ENCODE measurements at places on chromosomes 5 and 9.

GRCh38 chr5:4246447-4246846 lies 650.8 kb downstream of the IRX1 start:
- no peak for DNase-seq

- no peak for DNase-seq
These were observed 451.6 kb upstream of the CD180 start for GRCh38 chr5:67648201-67648671.

DNA sequence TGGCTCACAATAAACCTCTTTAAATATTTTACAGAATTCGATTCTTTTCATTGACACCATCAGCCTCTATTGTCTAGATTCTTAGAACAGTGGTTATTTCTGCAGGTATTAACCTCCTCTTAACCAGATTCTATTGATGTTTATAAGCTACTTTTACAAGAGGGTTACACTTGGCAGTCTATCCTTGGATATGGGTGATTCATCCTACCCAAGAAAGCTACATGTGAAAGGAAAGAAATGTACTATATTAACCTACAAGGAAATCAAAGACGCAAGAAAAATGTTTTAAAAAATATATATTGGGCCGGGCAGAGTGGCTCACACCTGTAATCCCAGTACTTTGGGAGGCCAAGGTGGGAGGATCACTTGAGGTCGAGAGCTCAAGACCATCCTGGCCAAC lies 16.7 kb downstream of the SLC25A25 start:
- no peak for DNase-seq

- no peak for DNase-seq
These were observed 623.0 kb downstream of the SLCO4C1 start for GRCh38 chr5:101673120-101673519.

GRCh38 chr5:175561085-175561484 lies 82.7 kb downstream of the SFXN1 start:
- DNase-seq = no peak

GRCh38 chr5:172450861-172451695 lies 3.2 kb downstream of the SH3PXD2B start:
- DNase-seq = no peak

GRCh38 chr9:134318481-134318891 lies 7.8 kb upstream of the RXRA start:
- DNase-seq = no peak

- no peak for DNase-seq
These were observed 58.5 kb upstream of the IER5L start for GRCh38 chr9:129236441-129237145.

- DNase-seq = no peak
These were observed 18.4 kb downstream of the OGN start for GRCh38 chr9:92385953-92386352.

- DNase-seq = no peak
These were observed 69.8 kb downstream of the YIPF5 start for GRCh38 chr5:144100702-144101101.

- no peak for DNase-seq
These were observed 22.1 kb downstream of the HRH2 start for GRCh38 chr5:175680020-175680419.

All from GM18507 (cell line).